NCI-H2029 treated with DMSO at 0.1 percent for 48 hours (cell line): ENCODE measurements at places on chromosomes 3 and 15.
A peak's percentile ranks its signal among the peaks of the same experiment; 100 is the strongest.

- DNase-seq, result no peak
These were observed 173.5 kb downstream of the KLF13 start for GRCh38 chr15:31499953-31500765.

DNA sequence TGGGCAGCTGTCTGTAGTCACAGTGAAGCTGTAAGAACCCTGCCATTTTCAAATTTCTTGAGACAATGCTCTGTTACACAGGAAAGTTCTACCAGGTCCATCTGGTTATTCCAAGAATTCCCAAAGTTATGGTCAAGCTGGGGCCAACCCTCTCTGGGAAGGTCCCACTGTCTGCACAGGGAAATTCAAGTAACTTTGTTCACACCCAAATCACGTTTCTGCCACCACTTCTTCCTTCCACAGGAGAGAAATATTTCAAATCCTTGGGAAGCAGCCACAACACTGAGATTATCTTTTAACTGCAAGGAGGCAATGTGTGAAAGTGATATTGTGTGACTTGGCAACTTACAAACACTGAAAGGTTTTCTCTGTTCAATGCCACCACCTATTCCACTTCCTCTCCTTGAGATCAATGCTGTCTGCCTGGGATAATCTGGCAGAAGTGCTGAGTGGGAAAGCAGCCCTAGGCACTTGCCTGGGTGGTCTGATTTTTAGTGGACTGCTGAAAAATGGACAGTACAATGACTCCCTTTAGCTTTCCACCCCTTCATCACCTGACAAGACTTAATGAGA lies 5.6 kb downstream of the SCAMP2 start:
- DNase-seq, result no peak

DNA sequence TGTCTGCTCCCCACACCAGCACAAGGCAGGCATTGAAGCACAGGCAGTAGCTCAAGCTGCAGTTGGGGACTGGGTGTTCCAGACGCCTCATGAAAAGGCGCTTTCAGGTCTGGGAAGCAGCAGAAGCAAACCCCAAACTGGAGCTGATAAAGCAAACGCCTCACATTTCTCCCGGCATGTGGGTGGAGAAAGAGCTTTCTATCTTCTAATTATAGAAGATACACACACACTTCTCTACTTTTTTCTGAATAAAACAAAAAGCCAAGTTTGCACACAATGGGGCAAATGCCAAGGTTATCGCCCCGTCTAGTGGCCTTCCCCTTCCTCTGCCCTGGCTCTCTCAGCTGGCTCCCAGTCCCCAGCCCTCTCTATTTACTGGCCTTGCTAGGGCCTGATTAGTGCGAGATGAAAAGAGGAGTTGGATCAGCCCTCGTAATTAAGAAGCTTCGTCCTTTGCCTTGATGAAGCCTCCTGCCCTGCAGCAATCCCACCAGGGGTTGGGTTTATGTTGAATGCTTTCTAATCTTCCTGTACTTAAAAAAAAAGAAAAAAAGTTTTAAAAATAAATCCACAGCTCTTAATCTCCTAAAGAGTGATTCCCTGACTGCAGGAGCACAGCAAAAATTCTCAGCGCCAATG lies 120.2 kb downstream of the MEGF11 start:
- DNase-seq, result no peak

DNA sequence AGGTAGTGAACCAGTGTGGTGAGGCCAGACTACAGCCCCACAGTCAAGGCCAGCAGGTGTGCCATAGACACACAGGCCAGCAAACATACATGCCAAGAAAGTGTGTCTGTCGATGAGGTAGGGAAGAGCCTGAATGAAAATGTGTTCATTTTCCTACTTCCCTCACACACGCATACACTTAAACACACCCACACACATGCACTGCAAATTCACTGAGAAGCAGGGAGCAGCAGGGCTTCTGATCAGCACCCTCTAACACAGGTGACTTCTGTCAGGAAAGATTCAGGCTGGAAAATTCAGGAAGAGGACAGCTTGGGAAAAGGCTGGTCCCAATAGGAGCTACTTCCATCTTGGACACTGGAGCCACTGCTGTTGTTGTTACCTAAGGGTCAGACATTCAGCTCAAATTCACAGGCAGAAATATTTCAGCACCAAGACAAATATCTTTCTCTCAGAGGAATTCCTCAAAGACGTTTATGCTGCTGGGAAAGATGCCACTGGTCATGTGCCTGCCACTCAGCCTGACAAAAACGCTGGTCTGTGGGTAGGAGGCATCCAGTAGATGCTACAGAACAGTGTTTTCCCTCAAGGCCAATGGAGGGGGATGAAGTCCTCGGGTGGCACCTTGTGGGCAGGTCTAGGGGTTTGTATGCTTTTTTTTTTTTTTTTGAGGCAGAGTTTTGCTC lies 40.9 kb upstream of the LARS2 start:
- DNase-seq, result no peak

- no peak for DNase-seq
These were observed 87.2 kb downstream of the TJP1 start for GRCh38 chr15:29734917-29735572.

- DNase-seq, result no peak
These were observed 47.2 kb downstream of the OPA1 start for GRCh38 chr3:193640165-193640715.

GRCh38 chr15:58980351-58980939 lies 7.0 kb upstream of the RNF111 start:
- DNase-seq, result peak; percentile 5

DNA sequence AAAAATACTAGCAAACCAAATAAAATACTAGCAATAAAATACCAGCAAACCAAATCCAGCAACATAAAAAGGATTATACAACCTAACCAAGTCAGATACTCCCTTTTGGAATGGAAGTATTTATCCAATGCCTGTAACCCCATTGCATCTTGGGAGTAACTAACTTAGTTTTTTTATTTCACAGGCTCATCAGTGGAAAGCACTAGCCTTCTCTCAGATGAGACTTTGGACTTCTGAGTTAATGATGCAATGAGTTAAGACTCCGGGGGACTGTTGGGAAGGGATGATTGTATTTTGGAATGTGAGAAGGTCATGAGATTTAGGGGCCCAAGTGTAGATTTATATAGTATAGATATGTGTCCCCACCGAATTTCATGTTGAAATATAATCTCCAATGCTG lies 41.2 kb downstream of the POLQ start:
- DNase-seq, result no peak

DNA sequence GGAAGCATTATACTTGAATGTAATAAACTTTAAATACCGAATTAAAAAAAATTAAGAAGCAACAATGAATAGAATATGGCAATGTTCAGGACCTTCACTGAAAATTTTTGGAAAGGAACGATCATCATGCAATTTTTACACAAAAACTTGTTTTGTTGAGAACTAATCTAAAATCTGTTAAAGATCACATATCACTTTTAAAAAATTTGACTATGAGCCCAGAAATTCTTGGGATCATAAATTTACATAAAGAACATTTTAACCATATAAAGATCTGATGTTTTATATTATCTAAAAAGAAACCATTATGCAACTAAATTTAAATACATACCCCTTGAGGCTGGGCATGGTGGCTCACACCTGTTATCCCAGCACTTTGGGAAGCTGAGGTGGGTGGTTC lies 76.2 kb upstream of the MELTF start:
- no peak for DNase-seq

DNA sequence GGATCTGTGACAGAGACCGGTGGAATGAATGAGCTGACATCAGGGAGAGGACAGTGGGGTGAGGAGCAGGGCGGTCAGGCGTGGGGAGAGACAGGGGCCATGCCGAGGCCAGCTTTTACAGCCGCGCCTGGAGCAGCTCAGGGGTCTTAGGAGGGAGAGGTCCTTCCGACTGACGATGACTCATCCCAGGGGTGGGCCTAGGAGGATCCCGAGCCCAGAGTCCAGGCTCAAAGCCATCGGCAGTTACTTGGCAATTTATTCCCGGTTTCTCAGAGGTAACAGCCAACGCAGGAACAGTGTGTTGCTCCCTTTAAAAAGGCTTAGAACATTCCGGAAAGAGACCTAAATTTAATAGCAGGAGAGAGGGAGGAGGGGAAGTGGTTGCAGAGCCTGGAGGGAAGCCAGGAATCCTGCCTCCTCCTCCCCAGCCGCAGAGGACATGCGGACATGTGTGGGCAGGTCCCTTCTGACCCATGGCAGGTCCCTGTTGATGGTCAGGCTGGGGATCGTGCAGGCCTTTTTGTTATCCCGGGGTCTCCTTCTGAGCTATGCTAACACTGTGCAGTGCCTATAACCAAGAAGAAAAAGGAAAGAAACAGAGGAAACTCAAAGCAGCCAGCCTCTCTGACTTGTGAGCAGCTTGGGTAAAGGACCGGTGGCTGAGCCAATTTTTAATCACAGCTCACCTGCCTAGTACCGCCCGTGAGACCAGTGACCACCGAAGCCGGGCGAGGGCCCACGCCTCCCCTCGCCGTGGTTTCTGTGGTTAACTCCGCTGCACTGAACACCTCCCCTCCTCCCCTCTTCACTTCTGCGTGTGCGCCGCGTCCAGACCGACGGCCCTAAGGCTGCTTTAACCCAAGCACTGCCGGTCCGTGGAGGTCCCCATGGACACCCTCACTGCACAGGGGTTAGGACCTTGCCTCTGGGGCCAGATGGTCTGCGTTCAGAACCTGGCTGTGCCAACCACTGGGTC lies 392.4 kb upstream of the PROK2 start:
- no peak for DNase-seq

GRCh38 chr15:42955518-42955917 lies 34.9 kb upstream of the TTBK2 start:
- DNase-seq, result no peak

- DNase-seq, result no peak
These were observed 405.0 kb upstream of the IL12A start for GRCh38 chr3:159583662-159584061.

- no peak for DNase-seq
These were observed 11.7 kb downstream of the LRIG1 start for GRCh38 chr3:66489115-66489514.
